ENCODE measurements at places on chromosomes 5 and 9. TPM values are rescaled to one million over a fixed set of nuclear protein-coding genes. Genes with fewer than 3 reads are reported as not detected.

DNA sequence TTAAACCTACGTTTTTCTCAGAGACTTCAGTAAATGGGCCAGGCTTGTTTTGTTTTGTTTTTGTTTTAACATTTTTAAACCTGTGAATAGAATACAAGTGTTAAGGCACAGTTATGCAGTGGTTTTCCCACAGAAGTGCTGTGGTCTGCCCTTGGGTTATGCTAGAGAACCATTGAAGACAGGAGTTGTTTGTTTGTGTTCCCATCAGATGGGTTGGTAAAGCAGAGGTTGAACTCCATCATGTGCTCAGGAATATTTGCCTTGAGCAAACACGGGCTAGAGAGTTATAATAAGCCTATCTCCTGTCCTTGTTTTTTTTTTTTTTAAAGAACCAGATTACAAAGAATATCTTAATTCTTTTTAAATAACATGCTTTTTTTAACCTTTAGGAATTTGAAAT lies 28.5 kb downstream of the RHOBTB3 start:
- DNase-seq, result no peak

DNA sequence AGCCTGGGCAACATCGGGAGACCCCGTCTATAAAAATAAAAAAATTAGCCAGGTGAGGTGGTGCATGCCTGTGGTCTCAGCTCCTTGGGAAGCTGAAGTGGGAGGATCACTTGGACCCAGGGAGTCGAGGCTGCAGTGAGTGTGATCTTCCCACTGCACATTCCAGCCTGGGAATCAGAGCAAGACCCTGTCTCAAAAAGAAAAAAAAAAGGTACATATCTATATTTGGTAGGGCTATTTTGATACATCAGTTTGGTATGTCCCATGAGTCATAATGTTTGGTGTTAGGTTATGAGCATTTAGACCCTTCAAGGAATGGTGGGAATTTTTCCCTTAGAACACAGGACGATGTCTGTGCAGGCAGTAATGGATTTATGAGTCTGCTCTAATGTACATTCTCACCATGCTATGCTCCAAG lies 55.3 kb upstream of the POU4F3 start:
- no peak for DNase-seq

GRCh38 chr9:444528-444927 lies 229.9 kb downstream of the DOCK8 start:
- DNase-seq, result no peak

DNA sequence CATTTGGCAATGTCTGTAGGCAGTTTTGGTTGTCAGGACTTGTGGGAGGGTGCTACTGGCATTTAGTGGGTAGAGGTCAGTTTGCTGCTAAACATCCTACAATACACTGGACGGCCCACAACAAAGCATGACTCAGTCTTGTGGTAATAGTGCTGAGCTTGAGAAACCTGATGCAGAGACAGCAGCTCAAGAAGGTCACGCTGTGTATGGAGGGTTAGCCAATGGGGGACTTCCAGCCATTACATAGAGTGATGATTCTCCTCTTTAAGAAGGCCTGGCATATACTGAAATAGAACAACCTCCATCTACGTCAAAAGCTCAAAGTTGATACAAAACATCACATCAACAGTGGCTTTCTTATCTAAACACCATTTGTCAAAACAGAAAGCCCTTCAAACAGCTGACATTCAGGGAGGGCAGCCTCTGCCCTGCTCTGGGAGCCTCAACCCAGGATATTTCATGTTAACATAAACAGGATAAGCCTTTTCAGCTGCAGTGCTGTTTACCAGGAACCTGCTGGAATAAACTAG lies 143.0 kb downstream of the GPBP1 start:
- DNase-seq, result no peak

- DNase-seq, result no peak
Observed at GRCh38 chr5:169431386-169431785, 130.4 kb upstream of the SLIT3 start.

- no peak for DNase-seq
Observed at GRCh38 chr9:76561900-76562299, 102.9 kb downstream of the GCNT1 start.

PPP3R2 gene
- not detected for total RNA-seq

MCTP1 gene
- 4.6 TPM for total RNA-seq
